NCI-H748 treated with DMSO at 0.1 percent for 48 hours (cell line): ENCODE measurements at places on chromosomes 7 and 10.

DNA sequence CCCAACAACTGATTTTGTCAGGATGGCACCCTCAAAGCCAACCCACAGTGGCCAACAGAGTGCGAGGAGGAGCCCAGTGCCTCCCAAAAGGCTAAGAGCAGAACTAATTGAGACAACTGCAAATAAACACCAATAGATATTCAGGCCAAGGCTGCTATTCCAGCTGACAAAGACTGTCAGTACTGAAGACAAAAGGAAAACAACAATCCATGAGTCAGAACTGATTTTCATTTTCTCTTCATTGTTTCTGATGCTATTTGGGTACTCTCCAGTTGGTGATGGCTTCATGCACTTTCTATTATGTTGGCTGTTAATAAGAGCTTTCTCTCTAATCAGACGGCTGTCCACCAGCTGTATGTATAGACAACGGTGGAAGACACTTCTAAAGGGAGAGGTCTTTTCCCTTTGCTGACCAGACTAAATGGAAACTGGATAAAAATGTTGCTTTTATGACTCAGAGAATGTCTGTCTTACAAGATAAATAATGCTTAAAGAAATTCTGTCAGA is 515.9 kb downstream of the PARD3 start:
- peak; percentile 70 for DNase-seq

DNA sequence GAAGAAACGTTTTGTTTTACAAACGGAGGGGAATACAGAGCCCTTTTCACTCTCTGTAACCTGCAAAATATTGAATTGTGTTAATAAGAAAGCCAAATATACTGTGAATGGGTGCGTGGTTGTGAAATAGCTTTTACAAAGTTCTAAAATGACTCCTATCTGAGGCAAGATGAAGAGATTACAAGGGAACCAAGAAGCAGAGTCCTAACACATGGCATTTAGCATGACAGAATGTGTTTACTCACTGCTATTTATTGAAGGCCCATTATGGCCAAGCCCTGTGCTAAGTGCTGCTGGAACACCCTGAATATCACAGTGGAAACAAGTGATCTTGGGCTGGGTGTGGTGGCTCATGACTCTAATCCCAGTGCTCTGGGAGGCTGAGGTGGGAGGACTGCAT is 12.9 kb downstream of the JCAD start:
- no peak for DNase-seq

- no peak for DNase-seq
These were observed 55.4 kb downstream of the EEPD1 start for GRCh38 chr7:36208426-36208825.

DNA sequence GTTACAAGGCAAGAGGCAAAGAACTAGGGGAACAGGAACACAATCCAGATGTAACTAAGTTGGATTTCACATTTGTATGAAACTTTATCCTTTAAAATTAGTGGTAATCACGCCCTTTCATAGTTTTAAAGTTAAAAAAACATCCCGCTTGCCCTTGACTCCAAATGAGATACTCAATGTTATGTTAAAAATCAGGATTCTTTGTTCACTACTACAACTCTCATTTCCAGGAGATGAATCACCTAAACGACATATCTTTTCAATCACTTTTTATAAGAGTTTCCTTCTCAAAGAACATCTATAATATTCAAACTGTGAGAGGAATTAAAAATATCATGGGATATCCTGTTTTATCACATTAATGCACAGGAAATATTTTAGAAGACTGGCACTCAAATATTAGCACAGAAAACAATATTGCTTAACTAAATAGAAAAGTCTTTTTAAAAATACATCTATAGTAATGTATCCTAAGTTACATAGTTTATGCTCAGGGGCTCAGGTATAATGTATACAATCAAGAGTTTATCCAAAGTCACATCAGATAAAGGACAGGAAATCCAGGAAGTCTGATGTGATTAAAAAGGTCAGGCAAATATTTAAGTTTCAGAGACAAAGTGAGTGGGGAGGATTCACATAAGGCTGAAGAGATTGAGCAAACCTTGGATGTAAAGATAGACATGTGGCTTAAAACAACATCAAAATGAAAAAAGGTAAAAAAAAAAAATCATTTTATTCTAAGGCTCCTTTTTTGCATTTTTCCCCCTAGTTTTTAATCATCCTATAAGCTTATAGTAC is 41.9 kb downstream of the CADPS2 start:
- peak; percentile 5 for DNase-seq

DNA sequence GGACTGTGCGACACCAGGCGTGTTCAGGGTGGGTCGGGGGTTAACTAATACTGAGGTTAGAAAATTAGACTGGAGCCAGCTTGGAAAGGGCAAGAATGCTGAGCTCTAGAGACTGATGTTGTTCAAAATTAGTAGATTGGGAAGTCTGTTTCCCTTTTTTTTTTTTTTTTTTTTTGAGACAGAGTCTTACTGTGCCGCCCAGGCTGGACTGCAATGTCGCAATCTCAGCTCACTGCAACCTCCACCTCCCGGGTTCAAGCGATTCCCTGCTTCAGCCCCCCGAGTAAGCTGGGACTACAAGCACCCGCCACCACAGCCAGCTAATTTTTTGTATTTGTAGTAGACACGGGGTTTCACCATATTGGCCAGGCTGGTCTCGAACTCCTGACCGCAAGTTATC is 2.7 kb upstream of the CPVL start:
- DNase-seq, result no peak

DNA sequence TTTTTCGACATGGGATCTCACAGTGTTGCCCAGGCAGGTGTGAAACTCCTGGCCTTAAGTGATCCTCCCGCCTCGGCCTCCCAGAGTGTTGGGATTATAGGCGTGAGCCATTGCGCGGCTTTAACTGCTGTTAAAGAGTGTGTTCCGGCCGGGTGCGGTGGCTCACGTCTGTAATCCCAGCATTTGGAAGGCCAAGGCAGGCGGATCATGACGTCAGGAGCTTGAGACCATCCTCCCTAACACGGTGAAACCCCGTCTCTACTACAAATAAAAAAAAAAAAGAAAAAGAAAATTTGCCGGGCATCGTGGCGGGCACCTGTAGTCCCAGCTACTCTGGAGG is 1.1 kb downstream of the RABGEF1 start:
- DNase-seq, result no peak

DNA sequence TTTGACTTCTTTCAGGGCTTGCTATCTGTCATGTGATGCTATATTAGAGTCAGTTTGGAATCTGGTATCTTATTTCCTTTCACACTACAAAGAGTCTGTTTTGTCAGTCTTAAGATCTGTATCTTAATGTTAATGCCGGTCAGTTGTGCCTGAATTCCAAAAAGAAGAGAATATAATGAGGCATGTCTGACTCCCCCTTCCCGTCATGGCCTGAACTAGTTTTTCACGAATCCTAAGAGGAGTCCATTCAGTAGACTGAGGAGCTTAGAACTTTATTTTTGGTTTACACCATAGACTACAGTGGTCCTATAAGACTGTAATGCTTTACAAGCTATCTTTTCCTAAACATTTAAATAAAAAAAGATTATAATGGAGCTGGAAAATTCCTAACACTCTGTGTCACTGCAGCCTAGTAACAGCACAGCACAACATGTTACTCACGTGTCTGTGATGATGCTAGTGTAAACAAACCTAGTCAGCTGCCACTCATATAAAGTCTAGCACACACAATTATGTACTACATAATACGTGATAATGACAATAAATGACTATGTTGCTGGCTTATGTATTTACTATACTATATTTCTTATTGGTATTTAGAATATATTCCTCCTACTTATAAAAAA is 50.6 kb downstream of the VPS41 start:
- DNase-seq, result peak; percentile 55

DNA sequence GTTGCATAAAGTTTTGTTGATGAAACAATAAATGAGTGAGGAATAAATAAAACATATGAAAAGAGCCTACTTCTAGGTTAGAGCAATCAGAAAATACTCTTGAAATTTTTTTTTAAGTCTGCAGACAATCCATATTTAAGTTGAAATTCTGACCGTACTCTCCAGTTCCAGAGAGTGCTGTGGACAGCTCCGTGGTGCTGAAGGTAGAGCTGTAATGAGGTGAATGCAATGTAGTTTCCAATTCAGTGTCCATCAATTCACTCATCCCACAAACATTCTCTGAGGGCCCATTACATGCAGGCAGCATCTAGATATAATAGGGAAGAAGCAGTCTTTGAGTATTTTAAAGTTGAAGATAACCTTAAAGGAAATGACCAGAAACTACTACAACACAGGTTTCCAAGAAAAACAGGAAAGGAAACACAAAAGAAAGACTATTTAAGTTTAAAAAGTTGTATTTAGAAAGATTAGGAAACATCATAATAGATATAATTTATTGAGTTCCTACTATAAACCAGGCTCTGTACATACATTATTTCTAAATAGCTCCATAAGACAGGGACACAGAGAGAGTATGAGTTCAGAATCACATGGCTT is 44.0 kb upstream of the CRTAC1 start:
- DNase-seq, result no peak

- no peak for DNase-seq
These were observed 185.3 kb upstream of the PCLO start for GRCh38 chr7:83347945-83348444.

GRCh38 chr7:1677206-1678080 is 7.4 kb downstream of the ELFN1 start:
- DNase-seq, result no peak

- DNase-seq, result no peak
These were observed 312.6 kb downstream of the WDR37 start for GRCh38 chr10:1368842-1369171.

DNA sequence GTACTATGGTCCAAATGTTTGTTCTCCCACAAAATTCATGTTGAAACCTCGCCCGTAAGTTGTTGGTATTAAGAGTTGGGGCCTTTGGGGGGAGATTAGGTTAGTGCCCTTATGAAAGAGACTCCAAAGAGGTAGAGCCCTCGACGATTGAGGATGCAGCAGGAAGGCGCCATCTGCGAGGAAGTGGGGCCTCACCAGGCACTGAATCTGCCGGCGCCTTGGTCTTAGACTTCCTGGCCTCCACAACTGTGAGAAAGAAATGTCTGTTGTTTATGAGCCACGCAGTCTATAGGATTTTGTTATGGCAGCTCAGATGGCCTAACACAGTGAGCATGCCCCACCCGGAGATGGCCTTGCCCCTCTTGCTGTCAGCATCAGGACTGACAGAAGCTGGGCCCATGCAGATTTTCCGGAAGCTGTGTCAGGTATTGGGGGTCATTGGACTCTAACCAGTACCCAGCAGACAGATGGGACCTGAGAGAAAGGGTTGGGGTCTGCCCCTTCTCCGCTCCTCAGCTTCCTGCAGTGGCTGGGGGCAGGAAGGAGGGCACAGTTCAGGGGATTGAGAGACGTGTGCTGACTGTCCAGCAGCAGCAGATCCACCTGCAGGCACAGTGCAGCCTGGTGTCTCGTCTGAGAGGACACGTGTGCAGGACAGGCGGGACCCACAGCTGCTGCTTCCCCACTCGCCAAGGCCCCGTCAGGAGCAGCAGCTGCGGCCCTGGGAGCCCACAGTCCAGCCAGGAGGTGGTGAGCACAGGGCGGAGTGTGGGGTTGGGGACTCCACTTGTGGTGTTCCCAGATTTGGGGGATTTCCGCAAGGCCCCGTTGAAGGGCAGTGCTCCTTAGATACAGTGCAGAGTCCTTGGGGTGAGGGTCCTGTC is 47.8 kb downstream of the MGMT start:
- DNase-seq, result no peak

GRCh38 chr7:115477193-115477651 is 553.3 kb downstream of the TFEC start:
- peak; percentile 7 for DNase-seq

GRCh38 chr10:111989136-111989911 is 194.2 kb downstream of the GPAM start:
- no peak for DNase-seq

- no peak for DNase-seq
These were observed 430.3 kb downstream of the SORCS1 start for GRCh38 chr10:106734220-106734619.

DNA sequence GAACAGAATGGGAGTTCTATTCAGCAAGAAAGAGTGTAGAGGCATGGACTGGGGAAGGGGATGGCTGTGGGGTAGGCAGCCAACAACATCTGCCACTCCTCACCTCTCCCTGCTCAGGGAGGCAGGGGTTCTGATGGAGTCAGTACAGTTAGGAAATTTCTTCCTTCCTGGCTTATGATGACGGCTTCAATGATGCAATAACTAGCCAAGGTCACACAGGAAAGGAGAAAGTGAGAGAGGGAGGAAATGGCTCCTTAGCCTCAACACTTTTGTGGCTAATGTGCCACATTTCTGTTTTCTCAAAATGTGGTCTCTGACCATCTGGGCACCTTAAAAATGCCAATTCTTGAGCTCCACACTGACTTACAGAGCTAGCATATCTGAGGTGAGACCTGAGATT is 79.3 kb upstream of the PDZD8 start:
- no peak for DNase-seq
